Stimulated activated CD4-positive, alpha-beta T cell treated with anti-CD3 and anti-CD28 coated beads, Interleukin-4, amount 100 ng/mL, for 1 hour (primary cell): ENCODE measurements at places on chromosomes 13 and 19.

DNA sequence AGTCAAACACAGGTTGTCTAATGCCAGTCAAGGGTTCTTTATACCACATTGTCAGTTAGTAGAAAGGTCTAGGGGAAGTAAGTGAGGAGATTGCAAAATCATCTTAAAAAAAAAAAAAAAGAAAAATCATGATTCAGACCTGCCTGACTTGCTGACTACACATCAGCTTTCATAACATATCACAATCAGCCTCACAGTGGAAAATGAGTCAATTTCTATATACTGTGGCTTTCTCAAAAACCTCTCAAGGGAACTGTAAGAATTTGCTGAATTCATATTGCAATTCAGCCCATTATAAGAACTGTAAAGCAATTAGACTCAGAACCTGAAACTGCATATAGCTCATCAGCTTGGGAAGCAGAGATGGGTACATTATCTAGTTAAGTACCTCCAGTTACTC is 75.3 kb upstream of the GPC6 start:
- DNase-seq: no peak

GRCh38 chr13:66723576-66723975 is 506.6 kb downstream of the PCDH9 start:
- DNase-seq: no peak

- DNase-seq: peak; percentile 63
These were observed 1.0 kb downstream of the GPR108 start for GRCh38 chr19:6736169-6736916.

GRCh38 chr19:16205205-16206045 is 7.7 kb downstream of the AP1M1 start:
- no peak for DNase-seq

GRCh38 chr19:1985588-1986356 is 29.7 kb downstream of the BTBD2 start:
- no peak for DNase-seq

DNA sequence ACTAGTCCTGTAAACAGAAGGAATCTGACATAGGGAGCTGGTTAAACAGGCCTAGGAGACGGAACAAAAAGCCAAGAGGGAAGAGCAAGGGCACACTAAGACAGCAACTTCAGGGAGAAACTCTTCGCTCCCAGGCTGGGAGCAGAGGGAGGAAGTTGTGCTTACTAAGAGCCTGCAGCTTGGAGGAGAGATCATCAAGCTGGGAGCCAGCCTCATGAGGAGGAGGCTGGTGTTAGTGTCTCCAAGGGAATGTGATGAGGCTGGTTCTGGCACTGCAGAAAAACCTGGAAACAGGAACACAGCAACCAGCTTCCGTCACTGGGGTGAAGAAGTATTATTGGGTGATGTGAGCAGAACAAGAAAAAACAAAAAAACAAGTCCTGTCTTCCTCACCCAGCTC is 1027.3 kb downstream of the UQCRFS1 start:
- DNase-seq: no peak

DNA sequence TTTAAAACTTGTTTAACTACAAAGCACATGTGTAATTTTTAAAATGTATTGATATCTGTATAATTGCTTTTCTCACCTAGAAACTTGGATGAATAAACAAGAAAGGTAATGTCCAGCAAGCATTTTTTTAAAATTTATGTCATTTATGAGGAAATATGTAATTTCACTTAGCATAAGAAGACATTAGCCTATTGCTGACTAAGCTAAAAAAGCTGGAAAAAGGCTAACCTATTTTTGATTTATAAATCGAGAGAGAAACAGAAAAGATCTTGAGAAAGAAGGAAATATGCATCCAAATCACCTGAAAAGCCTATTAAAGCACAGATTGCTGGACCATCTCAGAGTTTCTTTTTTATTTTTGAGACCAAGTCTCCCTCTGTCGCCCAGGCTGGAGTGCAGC is 1181.3 kb downstream of the SLITRK1 start:
- DNase-seq: no peak

DNA sequence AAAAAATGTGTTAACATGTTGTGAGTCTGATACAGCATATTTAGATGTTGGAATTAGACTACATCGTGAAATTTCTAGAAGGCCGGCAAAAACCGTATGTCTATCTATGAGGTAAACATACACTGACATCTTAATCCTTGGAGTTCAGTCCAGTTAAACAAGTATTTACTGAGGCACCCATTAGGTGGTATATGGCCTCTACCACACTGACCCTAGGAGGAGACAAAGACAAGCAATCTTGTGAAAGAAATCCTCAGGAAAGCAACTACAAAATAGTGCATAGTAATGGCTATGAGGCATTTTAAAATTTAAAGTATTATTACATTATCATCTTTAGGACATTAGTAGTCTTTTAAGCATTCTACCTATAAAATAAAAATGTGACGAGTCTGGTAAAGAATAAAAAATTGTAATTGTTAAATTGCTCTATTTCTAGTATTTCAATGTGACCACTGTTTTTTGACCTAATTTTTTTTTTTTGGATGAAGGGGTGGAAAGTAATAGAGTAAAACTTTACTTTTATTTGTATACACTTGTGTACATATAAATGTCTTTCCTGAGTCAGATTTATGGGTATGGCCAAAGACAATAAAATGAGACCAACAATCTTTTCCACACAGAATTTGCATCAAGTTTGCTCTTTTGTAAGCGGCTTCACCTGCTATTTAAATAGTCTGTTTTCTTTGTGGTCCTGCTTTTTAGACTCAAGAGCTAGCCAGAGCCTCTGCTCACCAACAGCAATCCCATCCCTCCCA is 50.5 kb downstream of the KATNAL1 start:
- no peak for DNase-seq

GRCh38 chr13:69579351-69579750 is 528.3 kb upstream of the ATXN8OS start:
- DNase-seq: no peak

DNA sequence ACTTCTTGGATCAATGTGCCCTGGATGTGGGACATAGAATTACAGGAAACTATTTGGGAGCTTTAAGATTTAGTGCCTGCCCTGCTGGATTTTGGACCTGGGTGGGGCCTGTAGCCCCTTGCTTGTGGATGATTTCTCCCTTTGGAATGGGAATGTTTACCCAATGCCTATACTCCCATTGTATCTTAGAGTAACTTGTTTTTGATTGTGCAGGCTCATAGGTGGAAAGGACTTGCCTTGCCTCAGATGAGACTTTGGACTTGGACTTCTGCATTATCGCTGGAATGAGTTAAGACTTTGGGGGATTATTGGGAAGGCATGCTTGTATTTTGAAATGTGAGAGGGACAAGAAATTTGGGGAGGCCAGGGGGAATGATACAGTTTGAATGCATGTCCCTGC is 13.5 kb downstream of the SLC15A1 start:
- DNase-seq: no peak

DNA sequence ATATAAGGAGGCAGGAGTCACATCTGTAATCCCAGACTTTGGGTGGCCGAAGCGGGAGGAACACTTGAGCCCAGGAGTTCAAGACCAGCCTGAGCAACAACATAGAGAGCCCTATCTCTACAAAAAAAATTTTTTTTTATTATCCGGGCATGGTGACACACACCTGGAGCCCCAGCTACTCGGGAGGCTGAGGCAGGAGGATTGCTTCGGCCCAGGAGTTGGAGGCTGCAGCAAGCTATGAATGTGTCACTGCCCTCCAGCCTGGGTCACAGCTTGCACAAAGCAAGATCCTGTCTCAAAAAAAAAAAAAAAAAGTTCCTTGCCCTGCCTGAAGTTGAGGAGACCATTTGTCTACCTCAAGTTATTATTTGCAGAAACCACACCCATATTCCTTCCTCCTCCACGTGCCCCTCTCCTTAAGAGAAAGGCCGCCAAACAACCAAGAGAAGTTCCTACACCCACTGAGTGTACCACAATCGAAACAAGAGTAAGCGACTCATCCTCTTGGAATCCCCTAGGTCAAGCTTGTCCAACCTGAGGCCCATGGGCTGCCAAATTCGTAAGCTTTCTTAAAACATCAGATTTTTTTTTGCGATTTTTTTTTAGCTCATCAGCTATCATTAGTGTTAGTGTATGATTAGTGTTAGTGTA is 2.2 kb downstream of the ABCC4 start:
- DNase-seq: no peak

DNA sequence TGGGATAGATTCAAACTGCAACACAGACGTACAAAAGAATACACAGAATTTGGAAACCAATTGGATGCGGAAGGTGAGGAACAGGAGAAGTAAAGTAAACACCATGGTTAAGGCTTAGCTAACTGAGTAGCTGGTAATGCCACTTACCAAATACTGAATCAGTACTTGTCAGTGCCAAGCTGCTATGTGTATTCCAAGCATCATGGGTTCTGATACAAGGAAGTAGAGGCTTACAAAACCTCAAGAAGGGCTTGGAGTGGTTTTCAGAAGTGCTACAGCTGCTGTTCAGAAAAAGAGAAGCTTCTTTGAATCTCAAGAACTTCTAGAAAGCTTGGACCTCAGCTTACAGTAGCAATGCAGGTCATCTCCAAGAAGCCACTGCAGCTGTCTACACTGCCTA is 35.9 kb upstream of the DCT start:
- DNase-seq: no peak

GRCh38 chr13:110454227-110454859 is 107.2 kb downstream of the RAB20 start:
- DNase-seq: no peak

DNA sequence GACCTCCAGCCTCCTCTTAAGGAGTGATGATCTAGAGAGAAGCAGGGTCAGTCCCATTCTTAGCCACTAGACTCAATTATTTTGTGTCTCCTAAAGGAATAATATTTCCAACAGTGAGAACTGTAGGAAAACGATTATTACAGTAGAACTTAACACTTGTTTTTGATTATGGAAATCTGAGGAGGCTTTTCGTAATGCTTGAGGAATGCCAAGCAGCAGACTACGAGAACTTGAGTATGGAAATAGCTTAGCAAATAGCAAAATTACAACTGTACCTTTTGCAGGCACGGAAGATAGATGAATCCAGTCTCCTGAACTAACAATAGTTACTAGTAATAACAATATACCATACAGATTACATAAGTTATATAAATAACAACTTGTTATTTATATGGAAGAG is 12.2 kb downstream of the BRD4 start:
- no peak for DNase-seq

DNA sequence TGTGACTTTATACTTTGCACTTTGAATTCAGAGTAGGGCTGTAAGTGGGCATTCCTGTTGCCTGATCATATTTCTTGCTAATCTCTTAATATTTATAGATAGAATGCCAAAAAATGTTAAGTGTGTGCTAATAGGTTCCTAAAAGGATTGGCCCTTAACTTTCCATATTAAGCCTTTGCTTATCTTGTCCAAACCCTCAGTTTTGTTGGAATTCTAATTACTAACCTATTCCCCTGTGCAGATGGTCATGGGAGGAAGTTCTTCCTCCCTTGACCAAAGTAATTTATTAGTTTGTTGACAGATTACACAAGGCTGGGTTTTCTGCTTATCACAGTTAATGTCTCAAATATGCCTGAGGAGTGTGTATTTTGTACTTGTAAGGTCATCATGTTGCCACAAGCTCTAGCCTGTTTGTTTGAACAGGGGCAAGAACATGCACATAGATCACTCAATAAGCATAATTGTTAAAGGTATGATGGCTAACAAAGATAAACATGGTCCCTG is 541.1 kb upstream of the SPRY2 start:
- DNase-seq: no peak

DNA sequence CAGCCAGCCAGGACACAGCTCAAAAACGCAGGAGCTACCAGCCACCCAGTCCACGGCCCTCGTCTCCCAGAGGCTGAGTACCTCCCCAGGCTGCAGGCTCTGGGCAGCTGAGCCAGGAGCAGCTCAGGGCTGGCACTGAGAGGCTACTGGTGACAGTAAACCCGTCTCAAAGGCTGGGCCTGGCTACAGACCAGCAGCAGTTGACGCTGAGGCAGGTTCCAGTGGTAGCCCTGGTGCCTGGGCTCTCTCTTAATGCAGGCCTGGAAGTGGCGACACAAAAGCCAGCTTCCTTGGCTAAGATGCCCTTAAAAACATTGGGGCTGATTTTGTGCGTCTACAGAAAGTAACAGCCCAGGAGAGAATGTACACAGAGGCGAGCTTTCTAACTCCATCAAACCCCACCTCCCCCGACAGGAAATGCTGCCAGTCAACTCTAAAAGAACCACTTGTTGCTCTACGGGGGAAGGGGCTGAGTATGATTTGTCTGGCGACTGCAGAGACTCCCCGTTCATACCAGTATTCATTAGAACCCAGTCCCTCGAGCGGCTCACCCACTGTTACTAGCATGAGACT is 126.3 kb downstream of the STK24 start:
- DNase-seq: no peak

DNA sequence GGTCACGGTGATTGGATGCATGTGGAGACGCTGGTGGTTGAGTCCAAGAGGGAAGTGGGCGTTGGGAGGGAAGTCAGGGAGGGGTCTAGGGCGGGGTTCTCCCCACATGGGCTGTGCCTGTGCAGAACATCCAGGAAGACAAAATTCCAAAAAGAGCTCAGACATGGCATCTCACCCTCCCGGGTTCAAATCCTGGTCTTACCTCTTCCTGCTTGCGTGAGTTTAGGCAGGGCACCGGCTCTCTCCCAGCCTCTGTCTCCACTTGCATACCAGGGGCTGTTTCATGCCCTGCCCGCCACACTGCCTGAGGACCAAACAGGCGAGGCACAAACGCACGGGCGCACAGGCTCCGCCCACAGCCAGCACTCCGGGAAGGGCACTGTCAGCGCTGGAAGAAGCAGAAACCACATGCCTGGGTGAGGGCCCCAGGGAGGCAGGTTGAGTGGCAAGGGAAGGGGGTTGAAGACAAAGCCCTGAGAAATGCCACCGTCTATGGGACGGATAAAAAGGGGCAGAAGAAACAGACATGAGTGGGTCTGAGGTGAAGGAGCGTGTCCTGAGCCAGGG is 123.6 kb upstream of the SOX1 start:
- DNase-seq: no peak

DNA sequence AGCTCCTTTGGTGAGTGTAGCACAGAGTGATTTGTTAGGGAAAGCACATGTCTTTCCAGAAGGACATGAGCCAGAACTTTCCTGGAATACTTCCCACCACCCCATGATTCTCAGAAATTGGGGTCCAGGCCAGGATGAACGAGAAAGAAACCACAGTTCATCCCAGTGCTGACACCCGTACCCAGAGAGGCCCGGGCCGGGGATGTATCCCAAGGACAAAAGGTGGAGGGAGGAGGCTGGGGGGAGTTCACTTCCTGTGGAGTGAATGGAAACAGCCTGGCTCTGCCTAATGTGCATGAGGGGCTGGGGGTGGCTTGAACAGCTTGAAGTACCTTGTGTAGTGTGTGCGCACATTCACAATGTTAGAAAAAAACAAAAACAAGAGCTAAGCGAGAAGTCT is 47.5 kb downstream of the CDADC1 start:
- DNase-seq: no peak

DNA sequence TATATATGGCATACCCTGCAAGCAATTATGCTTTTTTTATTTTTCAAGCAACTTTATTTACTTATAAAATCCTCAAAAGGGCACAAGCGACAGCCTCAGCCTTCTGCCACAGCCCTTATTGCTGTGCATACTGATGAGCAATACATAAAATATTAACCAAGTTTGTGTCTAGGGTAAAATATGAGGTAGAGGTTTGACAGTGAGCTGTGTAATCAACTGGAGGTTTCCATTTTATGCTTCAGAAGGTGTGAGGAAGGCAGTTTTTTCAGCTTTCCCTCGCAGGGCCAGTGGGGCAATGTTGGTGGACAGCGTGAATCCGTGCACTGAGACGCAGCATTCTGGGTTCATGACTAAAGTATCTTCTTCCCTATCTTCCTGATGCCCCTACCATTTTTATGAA is 310.4 kb downstream of the IRS2 start:
- no peak for DNase-seq

GRCh38 chr19:39811064-39811463 is 22.9 kb downstream of the DYRK1B start:
- no peak for DNase-seq
